Activated naive CD4-positive, alpha-beta T cell treated with anti-CD3 and anti-CD28 coated beads, Interleukin-2, amount 10 ng/mL, durations not matched to agents 7 days and 5 days (primary cell): ENCODE measurements at places on chromosomes 3 and 15.

DNA sequence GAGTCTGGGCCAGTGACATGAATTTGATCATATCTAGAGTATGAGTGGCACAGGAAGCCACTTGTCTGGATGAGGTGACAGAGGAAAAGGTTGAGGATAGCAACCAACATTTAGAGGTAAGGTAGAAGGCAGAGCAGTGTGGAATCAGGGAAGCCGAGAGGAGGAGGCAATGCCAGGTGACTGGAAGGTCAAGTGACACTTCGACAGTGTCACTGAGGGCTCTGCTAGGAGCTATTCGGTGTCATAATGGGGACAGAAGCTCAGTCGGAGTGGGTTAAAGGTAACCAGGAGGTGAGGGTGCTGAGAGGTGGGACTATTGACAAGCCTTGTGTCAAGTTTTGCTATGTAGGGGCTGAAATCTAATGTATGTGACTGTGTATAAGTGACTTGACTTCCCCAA is 56.7 kb downstream of the IGF1R start:
- no peak for DNase-seq

- DNase-seq = no peak
Measured at GRCh38 chr15:31283043-31283442, 43.6 kb upstream of the KLF13 start.

DNA sequence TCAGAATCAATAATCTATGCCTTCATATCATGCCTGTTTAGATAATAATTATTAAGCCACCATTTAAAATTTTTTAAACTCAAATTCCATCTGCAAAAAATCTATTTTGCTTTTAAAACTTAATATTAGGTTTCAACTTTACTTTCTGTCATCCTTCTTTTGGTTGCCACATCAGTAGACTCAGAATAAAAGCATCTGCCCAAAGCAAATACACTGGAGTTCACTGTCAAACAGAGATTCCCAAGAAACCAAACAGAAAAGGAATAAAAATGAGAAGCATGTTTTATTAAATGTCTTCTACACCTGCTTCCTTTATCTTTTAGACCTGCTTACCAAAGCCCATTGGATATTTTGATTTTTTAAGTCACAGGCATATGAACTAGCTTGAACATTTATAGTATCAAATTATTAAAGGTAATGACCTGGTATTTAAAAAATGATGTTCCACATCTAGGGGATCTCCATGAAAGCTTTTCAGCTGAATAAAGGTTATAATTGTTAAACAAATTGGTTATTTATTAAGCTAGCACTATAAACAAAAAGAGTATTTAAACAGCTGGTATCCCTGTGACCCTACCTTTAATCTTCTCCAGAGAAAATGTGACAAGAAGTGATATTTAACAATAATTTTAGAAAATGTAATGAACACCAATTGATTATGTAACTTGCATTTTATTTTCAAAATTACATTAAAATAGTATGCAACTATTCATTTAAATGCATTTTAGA is 62.5 kb downstream of the ALCAM start:
- no peak for DNase-seq

GRCh38 chr3:42216931-42217333 is 49.1 kb downstream of the CCK start:
- DNase-seq = peak; percentile 61

GRCh38 chr3:65545429-65545828 is 493.3 kb downstream of the MAGI1 start:
- no peak for DNase-seq

DNA sequence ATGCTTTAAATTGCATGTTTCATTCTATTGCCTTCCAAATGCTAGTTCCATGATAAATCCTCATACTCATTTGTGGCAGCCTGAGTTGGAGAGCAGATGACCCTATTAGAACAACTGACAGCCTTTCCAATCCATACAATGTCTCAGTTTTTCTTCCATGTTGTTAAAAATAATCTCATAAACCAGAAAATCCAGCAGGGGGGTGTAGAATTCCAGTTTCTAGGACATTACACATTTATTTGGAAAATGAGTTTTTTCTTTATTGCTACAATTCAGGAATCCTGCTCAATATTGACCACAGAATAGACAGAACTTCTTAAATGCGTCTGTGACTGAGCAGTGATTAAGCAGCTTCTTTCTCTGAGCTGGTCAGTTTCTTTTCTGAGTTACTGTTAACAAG is 174.2 kb upstream of the ATP10A start:
- no peak for DNase-seq

GRCh38 chr15:85950101-85950500 is 129.6 kb upstream of the AGBL1 start:
- DNase-seq = no peak

DNA sequence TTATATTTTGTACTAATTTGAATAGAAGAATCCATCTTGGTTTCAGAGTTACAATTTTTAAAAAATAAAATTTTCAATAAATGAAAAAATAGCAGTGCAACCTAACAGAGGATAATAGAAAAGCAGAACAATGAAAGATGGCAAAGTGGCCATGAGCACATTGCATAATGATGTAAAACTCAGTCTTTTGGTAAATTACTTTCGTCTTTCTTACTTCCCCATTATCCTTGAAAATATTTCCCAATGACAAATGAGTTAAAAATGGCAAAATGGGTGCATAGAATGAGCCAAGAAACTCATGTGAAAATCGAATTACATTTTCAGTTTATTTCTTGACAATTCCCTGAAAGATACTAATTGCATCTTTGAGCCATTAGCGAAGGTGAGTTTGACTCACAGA is 236.4 kb downstream of the CDIN1 start:
- no peak for DNase-seq

GRCh38 chr3:76065964-76066363 is 280.6 kb upstream of the ZNF717 start:
- no peak for DNase-seq

GRCh38 chr15:22903961-22904534 is 65.6 kb downstream of the NIPA2 start:
- DNase-seq = no peak

GRCh38 chr3:128875556-128876120 is 3.8 kb upstream of the ACAD9 start:
- peak; percentile 81 for DNase-seq

DNA sequence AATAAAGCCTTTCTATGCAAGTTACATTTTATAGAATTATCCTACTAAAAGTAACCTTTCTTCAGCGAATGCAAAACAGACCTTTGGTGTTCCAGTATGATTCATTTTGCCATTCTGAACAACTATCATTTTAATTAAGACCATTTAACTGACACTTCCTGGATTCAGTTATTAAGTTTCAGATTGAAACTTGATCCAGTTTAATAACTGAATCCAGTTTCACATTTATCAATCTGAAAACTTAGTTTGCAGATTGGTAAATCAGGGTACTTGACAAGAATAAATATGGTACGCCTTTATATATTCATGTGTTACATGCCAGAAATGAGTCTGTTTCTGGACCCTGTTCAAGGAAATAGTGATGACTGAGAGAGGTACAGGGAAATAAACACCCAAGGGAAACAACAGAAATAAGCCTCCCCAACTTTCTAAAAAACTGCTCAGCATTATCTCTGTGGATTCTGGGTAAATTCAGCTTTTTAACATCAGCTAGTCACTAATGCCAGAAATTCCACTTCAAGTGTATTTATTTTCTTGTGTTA is 23.3 kb upstream of the NFKBIZ start:
- no peak for DNase-seq

DNA sequence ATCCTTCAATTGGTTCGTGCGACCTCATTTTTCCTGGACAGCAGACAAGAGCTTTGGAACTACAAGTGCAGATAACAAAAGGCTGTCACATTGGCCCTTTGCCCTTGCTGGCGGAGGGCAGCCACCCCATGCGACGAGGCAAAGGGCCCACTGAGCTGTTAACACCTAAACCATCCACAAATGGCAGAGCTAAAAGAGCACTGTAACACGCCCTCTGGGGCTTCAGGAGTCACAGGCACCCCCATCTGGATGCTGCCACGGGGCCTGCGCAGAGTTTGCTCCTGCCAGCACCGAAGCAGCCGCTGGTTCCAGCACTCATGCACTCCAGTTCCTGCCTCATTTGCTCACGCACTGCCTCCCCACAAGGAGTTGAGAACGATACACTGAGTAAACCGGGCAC is 524.9 kb downstream of the ZNF385D start:
- DNase-seq = no peak

GRCh38 chr3:28637742-28638141 is 289.1 kb upstream of the AZI2 start:
- DNase-seq = no peak

GRCh38 chr3:14461748-14462324 is 59.4 kb downstream of the SLC6A6 start:
- DNase-seq = peak; percentile 62

DNA sequence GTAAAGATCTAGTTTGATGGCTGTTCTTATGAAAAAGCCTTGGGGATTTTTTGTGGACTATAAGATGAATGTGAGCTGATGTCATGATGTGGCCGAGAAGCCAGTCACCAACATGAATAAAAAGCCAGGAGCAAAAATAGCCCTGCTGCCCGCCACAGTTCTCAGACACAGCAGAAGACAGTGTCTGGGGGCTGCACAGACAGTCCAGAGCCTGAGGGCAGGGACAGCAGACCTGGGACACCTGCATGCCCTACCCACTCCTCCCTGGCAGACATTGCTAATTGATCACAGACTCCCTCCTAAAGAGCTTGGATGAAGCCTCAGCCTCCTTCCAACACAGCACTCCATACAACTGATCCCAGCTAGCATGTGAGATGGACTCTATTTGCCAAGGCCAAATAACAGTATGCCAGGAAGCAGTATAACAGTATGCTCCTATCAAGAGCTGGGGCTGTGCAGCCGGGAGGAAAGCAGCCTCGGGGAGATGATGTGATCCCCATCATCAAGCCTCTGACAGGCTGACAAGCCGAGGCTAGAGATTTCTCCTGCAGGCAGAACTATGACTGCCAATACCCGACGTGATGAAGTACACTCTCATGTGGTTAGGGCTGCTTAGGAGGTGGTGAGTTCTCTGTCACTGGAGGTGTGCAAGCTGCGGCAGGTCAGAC is 105.4 kb upstream of the RPL32 start:
- no peak for DNase-seq

- no peak for DNase-seq
Measured at GRCh38 chr3:24235121-24235520, 259.5 kb downstream of the THRB start.

GRCh38 chr15:34064438-34064837 is 25.4 kb upstream of the AVEN start:
- no peak for DNase-seq

- no peak for DNase-seq
Measured at GRCh38 chr3:25572919-25573385, 91.8 kb downstream of the TOP2B start.

DNA sequence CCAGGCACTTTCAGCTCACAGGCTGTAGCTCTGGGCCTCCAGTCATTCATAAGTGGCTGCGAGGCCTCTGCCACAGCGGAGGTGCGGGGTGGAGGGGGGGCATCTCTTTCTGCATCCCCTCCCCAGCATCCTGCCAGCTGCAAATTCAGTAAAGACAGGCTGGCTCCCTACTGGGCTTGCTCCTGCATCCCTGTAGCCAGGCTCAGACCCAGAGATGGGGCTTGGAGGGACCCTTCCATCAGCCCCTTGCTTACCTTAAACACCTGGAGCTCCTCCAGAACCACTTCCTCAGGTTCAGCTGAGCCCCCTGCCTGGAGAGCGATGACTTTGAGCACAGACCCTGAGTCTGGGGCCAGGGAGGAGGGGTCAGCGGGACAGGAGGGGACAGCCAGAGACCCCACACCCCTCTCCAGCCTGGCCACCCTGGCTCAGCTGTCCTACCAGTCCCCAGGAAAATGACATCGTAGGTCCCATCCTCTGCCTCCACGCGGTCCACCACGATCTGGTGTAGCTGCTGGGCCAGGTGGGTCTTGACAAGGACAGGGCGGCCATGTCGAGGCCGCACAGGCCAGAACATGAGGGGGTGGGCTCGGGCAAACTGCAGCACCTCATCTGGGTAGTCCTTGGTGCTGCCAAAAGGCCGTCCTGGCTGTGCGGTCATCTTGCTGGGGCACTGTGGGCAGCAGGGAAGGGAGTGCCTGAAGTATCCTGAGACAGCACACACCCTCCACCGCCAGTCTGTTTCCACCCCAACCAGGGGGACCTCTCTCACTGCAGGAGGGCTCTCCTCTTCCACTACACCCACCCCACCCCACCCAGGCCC is 5.3 kb downstream of the SEMA3G start:
- DNase-seq = no peak

- DNase-seq = peak; percentile 90
Measured at GRCh38 chr15:78506971-78507830, at the start of gene HYKK. Gene HYKK (plus strand): TSS chr15:78507577. CDS start chr15:78513089, 5,512 bp downstream.

DNA sequence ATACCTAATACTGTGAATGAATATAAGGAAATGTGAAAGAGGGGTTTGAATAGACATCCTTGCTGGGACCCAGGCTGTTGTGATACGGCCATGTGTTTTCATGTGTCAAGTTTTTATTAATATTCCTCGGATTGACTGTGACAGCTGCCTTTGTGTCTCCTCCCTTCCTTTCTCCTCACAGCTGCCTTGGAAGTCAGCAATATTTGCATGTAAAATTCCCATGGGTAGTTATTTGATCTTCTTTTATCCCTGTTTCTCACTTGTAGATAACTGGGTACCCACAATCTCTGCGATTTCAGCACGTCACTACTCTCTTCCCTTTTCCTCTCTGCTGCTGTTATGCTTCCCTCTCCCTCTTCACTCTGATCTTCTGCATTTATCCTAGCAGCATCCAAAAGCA is 9.4 kb downstream of the GPR156 start:
- no peak for DNase-seq

DNA sequence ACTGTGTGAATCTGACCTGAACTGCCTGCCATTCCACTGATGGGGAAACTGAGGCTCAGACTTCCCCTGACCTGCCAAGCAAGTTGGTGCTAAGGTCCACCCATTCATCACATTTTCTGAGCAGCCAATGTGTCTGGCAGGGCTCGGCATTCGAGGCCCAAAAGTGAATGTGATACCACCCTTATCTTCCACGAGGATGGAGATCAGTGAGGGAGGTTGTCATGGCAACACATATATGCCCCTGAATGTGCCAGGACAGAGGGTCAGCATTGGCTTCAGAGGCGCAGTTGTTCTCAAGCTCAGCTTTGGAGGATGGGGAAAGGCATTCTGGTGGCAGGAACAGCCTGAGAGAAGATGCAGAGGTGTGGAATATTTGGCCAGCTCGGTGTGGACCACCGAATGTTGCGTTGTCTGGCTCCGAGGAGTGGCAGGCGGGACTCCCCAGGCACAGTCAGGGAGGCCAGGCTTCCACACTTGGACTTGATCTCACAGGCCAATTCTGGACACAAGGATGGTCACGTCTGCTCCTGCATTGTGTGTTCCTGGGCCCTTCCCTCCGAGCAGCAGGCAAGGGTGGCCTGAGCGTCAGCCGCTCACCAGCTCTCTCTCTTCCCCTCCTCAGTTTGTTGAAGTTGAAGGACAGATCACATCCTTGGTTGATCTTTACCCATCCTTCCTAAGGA is 63.4 kb downstream of the GRIP2 start:
- no peak for DNase-seq
